ENCODE measurements at places on chromosomes 7 and 10.
A peak's percentile ranks its signal among the peaks of the same experiment; 100 is the strongest.

- no peak for DNase-seq
Observed at GRCh38 chr10:23467012-23467411, 28.1 kb downstream of the OTUD1 start.

DNA sequence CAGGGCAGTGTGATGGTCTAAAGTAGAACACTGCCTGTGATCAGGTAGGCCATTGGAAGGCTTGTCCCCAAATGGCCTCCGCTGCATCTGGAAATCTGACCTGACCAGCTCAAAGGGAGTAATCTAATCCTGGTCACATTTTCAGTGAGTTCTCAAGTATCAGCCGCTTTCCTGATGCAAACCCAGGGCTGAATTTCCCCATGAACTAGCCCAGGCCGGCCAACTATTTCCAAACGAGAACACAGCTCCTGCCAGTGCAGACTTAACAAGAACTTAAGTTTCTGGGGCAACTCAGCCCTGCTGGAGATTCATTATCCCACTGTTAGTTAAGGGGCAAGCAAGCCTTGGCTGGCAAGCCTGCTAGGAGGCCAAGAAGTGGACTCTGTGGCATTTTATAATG lies 59.6 kb upstream of the FAM180A start:
- no peak for DNase-seq

GRCh38 chr10:31927884-31928548 lies 615 bp downstream of the ARHGAP12 start:
- DNase-seq: peak; percentile 50

DNA sequence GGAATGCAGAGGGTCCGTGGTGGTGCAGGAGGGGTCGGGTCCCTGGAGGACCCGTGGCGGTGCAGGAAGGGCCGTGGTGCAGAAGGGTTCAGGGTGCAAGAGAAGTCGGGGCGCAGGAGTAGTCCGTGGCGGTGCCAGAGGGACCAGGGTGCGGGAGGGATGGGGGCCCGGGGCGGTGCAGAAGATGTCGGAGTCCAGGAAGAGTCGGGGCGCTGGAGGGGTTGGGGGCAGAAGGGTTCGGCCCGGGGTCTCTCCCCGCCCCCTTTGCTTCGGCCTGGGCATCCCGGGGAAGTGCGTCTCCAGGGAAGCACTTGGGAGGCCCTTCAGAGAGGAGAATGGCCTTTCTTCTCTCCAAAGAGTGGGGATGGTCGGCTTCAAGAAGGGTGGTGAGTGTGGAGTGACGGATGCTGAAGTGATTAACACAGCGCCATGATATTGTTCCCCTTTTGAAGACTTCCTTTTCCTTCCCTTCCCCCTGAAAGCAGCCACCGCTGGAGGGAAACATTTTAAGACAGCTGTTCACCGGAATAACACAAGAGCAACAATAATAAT lies 997 bp downstream of the WDR37 start:
- DNase-seq: no peak

DNA sequence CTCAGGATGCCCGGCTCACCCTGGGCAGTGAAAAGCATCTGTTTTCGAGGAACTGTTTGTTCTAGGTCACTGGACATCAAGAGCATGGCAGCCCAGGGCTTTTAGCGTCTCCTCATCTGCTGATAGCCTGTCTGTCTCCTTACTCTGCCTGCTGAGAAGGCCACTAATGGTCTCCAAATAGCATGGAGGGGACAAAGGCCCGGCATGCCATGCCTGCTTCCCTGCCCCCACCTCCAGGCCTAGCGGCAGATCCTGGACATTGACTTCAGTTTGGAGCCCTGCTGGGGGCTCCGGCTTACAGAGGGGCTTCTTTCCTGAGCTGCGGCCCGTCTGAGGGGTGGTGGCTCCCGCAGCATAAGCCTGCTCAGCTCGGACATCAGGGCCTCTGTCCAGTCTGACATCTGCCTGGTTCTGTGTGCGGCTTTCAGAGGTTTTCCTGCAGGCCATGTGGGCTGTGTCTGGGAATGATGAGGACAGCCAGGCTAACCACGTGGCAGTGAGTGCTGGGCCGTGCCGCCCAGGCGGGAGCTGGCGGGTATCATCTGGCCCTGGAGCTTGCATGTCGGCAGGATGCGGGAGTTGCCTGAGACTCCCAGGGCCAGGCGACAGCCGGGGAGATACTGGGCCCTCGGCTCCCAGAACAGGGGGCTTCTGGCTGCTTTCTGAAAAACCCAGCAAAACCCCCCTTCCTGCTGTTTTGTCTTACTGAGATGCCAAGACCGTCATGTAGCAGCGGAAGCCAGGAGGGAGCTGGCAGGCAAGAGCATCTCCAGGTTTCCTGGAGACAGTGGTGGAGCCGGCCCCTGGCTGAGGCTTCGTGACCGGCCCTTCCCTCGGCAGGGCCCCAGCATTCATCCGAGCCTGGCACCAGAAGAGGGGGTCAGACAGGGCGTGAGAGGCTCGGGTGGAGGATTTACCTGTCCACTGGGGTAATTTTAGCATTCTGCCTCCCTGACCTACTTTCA lies 9.2 kb downstream of the PFKFB3 start:
- no peak for DNase-seq

- no peak for DNase-seq
Observed at GRCh38 chr7:23898619-23899018, 188.6 kb downstream of the STK31 start.

DNA sequence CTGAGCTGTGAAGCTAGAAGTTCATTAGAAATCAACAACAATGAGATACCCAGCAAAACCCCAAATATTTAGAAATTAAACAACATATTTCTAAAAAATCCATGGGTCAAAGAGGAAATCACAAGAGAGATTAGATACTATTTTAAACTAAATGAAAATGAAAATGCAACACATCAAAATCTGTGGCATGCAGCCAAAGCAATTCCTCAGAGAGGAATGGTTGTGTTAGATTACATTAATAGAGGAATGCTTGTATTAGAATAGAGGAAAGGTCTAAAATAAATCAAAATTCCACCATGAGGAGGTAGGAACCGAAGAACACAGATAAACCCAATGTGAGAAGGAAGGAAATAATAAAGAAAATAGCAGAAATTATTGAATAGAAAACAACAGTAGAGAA lies 642.1 kb upstream of the GALNT17 start:
- no peak for DNase-seq

DNA sequence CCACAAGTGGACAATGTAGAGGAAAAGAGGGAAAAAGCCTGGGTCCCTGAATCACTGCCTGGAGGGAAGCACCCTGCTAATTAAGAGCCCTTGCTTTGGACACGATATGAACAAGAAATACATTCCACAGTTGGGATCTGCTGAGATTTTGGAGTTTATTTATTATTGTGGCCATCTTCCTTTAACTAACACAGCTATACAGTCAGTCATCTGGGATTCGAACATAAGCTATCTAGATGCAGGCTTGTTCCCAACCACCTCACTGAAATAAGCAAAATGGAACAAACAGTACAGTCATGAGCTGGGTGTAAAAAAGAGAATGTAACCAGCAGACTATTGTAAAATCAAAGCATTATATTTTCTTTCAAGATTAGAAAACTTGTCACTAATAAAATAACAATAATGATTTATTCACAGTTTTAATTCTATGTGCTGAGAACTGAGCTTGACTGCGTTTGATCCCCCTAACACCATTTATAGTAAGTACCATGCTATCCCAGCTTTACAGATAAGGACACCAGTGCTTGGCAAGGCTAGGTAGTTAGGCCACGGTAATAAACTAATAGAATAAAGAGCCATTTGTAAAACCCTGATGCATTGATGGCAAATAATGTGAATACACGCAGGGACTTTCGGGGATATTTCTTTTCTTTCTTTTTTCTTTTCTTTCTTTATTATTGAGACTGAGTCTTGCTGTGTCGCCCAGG lies 223.8 kb upstream of the KLF6 start:
- no peak for DNase-seq

- no peak for DNase-seq
Observed at GRCh38 chr7:85290269-85290668, 103.4 kb upstream of the SEMA3D start.

DNA sequence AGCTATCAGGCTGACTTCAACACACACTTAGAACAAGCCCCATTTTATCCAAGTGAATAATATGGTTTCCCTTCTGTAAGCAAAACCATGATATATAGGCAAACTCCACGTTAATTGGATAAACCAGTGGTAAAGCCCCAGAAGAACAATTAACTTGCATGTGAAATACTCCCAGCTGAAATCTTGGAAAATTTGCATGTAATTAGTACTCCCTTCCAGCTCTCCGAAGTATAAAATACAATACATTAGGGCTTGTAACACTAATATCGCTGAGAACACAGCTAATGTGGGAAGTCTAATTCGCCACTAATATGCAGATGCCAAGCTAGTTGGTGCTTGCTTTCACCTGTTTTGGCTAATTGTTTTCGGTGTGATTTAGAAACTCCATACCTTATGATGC lies 859.0 kb upstream of the AUTS2 start:
- no peak for DNase-seq

GRCh38 chr7:134827889-134828288 lies 48.5 kb downstream of the CALD1 start:
- no peak for DNase-seq

- no peak for DNase-seq
Observed at GRCh38 chr10:35464825-35465456, 128.6 kb downstream of the CCNY start.

DNA sequence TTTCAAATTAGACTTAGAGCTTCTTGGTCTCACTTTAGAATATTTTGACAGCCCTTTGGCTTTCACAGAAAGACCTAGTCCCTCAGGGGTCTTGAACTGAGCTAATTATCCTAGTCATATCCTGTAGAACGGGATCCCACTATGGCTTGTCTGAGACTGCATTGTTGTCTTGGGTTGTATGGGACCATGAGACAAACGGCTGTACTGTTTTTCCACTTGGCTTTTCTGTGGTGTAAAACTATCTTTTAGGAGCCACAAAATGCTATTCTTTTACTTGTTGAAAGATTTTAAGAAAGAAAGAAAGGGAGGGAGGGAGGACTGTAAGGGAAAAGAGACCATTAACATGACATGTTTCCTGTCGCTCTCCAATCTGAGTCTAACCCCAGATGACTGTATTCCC lies 432.5 kb downstream of the AUTS2 start:
- no peak for DNase-seq

DNA sequence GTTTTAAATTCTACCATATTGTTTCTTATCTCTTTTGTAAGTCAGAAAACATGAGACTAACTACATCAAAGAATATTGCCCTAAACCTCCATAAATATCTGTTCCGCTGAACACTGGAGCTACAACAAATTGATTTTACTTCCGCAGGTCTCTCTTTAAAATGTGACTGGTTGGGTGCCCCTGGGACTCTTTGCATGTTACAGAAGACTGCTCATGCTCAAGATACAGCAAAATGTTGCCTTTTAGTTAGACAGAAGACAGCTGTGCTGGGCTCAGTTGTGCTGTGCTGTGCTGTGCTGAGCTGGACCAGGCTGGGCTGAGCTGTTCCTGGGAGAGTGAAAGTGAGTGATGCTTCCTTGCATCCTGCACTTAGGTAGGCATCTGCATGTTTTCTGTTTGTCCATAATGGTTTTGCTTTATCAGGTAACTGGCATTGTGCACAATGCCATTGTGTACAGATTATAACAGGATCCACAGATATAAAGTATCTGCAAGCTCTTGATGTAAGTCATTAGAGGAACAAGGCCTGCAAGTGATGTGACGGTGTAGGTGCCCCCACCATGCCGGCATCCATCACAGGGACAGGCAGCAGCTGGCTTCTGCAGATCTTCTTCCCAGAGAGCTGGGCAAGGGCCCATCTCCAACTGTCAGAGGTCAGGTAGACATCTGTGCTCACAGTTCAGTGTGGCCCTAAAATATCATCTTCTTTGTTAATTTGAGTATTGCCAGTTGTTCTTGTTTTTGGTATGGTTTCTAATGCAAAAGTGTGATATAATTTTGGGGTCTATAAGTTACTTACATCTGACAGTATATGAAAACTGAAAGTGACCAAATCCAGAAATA lies 972.5 kb upstream of the CELF2 start:
- no peak for DNase-seq

DNA sequence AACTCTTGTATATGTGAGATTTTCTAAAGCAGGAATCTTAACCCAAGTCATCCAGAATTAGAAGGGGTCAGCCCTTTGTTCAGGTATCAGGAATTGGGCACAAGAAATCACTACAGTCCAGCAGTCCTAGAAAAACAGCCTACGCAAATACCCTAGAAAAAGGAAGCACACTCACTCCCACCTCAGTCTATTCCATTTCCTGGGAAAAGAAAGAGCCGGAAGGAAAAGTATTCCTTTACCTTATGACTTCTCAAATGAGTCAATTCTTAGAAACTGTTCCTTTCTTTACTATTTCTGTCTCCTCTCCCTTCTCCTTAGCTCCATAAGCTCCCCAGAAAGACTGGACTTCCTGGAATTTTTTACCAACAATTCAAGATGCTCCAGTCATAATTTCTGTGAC lies 62.7 kb downstream of the DNAJC12 start:
- no peak for DNase-seq

DNA sequence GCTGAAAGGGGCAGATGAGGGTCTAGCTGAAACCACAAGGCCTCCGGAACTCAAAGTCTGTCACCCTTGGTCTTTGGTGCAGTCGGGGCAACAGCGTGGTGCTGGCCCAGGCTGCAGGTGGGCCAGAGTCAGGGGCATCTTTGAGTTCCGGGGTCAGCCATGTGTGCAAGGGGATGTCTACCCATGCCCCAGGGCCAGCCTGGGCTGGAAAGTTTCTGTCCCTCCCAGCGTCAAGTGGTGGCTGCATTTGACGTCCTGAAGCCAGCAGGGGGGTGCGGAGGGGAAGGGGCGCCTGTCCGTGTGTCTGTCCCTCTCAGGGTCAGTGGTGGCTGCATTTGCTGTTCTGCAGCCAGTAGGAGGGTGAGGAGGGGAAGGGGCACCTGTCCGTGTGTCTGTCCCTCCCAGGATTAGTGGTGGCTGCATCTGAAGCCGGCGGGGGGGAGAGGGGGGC lies 638 bp downstream of the BRAT1 start:
- DNase-seq: no peak

- DNase-seq: no peak
Observed at GRCh38 chr7:85890244-85890811, 703.5 kb upstream of the SEMA3D start.

GRCh38 chr10:34633374-34633773 lies 181.7 kb downstream of the PARD3 start:
- no peak for DNase-seq

DNA sequence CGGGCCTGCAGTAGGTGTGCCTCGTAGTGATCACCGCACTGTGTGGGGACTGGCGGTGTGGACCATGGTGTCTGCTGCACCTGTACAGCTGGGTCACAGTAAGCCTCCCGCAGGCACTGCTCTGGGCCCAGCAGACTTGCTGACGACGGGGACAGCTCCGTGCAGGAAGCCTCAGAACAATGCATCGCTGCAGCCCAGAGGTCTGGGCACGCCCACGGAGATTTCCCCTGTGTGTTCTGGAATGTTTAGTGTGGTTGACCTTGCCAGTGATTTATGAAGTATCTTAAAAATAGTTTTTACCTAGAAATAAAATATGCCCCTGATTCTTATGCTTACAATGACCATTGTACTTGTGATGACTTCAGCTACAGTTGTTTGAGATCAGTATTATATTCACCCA lies 59.1 kb upstream of the ZNF32 start:
- DNase-seq: no peak

All from activated naive CD4-positive, alpha-beta T cell treated with Interleukin-2 at 50 U/mL for 16 hours (primary cell).